ENCODE measurements at places on chromosomes 1 and 21.

DNA sequence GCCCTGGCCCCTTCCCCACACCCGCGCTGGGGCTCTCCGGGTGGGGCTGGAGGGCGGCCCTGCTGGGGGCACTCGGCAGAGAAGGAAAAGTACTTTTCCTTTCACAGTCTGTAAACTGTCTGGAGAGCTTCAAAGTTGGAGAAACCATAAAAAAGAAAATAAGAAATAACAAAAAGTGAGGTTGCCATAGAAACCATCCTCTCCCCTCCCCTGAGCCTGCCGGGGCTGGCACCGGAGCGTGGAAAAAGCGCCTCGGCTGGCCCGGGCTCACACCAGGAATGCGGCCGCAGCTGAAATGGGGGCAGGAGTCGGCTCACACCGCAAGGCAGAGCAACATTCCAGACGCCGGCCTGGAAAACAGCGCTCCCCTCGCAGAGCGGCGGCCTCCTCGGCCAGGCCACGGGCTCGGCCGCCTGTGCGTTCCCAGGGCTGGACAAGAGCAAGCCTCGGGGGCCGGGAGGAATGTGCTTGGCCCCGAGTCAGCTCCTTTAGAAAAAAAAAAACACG lies 69.2 kb downstream of the MORN1 start:
- DNase-seq: peak; percentile 67

GRCh38 chr1:200433586-200433985 lies 23.8 kb upstream of the ZNF281 start:
- no peak for DNase-seq

GRCh38 chr1:60886793-60887331 lies 195.5 kb upstream of the NFIA start:
- DNase-seq: peak; percentile 76

- DNase-seq: no peak
Observed at GRCh38 chr1:27136236-27136551, 18.7 kb downstream of the SLC9A1 start.

GRCh38 chr1:18752409-18752808 lies 107.1 kb downstream of the TAS1R2 start:
- DNase-seq: no peak

GRCh38 chr1:58548371-58548770 lies 1.8 kb upstream of the OMA1 start:
- no peak for DNase-seq

DNA sequence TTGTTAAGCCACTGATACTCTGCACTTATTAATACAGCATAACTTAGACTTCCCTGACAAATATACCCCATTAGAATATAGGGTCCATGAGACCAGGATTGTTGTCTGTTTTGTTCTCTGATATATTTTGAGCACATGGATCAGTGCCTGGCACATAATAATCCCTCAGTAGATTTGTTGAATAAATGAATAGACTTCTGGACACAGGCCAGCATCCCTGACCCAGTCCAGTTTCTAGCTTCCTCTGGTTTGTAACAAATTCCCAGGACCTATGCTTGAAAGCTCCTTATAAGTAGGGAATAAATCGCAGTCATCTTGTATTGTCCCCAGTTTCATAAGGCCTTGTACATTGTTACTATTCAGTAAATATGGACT lies 58.2 kb upstream of the GADD45A start:
- DNase-seq: no peak

DNA sequence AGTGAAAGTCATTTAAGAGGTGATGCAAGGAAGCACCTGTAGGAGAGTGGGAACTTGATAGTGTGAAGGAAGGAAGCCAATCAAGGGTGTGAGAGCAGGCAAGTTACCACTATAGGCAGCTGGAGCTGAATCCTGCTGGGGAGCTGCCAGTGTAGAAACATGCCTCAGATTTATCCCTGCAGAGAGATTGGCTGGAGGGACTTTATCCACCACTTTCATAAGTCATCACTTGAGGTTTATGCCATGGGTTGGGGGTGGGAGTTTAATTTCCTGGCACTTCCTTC lies 443.6 kb downstream of the PLPP3 start:
- no peak for DNase-seq

GRCh38 chr1:11728126-11728806 lies 7.7 kb upstream of the AGTRAP start:
- no peak for DNase-seq
